Activated CD8-positive, alpha-beta T cell treated with anti-CD3 and anti-CD28 coated beads for 36 hours (primary cell): ENCODE measurements at places on chromosomes 11 and 22.

GRCh38 chr22:17788528-17789378 lies 14.5 kb upstream of the BID start:
- H3K36me3 ChIP-seq: no peaks in the 10 kb centered on the region
- H3K4me1 ChIP-seq: no peaks in the 10 kb centered on the region
- DNase-seq: no peak

- no peak overlapping the region for H3K4me3 ChIP-seq
- peaks cover 14% of the 10 kb centered on the region for H3K4me1 ChIP-seq
- DNase-seq: no peak
- no peaks in the 10 kb centered on the region for H3K36me3 ChIP-seq
- peak overlapping the region; percentile 17 for H3K27ac ChIP-seq
These were observed 83.7 kb downstream of the TRAF6 start for GRCh38 chr11:36426226-36426848.

GRCh38 chr22:21000987-21001600 lies 824 bp downstream of the THAP7 start:
- peak overlapping the region; percentile 96 for H3K27ac ChIP-seq
- peaks cover 15% of the 10 kb centered on the region for H3K4me1 ChIP-seq
- H3K4me3 ChIP-seq: peak overlapping the region; percentile 92
- H3K27me3 ChIP-seq: no peaks in the 10 kb centered on the region

DNA sequence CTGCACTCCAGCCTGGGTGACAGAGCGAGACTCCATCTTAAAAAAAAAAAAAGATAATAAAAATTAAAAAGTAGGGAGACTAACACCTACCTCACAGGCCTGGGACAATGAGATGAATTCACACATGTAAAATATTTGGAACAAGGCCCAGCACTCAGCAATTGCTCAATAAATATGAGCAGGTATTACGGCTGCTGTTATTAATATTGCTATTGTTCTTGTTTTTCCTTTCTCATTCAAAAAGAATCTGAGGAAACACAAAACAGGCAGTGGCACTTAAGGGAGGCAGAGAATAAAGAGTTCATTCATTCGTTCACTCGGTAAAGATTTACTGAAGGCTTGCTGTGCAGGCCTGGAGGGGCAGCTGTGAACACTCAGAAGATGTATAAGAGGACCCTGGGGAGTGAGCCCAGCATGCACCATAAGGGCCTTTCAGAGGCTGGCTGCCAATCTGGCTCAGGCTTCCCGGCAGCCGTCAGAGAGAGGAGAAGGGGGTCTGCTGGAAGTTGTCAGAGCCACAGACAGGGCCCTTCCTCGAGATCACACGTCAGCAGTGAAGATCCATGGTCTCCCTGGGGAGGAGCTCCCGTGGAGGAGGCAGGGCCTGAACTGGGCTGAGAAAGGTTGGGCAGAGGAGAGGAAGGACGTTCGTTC lies 51.6 kb upstream of the TCF20 start:
- no peak overlapping the region for H3K27ac ChIP-seq
- DNase-seq: no peak
- no peak overlapping the region for H3K4me3 ChIP-seq

GRCh38 chr22:21032868-21033688 lies 717 bp upstream of the SLC7A4 start:
- H3K27me3 ChIP-seq: peaks cover 25% of the 10 kb centered on the region
- peaks cover 2% of the 10 kb centered on the region for H3K4me1 ChIP-seq
- no peak for DNase-seq
- H3K27ac ChIP-seq: no peak overlapping the region
- H3K4me3 ChIP-seq: no peak overlapping the region

DNA sequence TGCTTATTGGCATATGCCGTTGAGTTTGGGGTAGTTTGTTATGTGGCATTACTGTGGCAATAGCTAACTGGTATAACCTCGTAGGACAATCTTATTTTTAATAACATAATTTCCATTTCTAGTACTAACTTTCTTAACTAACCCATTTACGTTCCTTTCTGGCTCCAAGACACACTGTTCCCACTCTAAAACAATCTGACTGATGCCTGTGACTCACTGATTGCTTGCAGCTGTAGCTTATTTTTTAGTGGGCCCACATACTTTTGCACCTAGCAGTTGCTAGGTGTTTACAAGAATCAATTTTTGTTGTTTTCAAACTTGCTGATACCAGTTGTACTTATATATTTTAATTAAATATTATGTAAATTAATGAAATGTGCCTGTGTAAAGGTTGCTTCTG lies 52.2 kb downstream of the FAT3 start:
- H3K4me3 ChIP-seq: no peak overlapping the region
- no peak overlapping the region for H3K27ac ChIP-seq
- no peaks in the 10 kb centered on the region for H3K4me1 ChIP-seq
- H3K27me3 ChIP-seq: no peaks in the 10 kb centered on the region

GRCh38 chr22:22110548-22111266 lies 128.1 kb upstream of the TOP3B start:
- H3K4me3 ChIP-seq: no peak overlapping the region
- no peaks in the 10 kb centered on the region for H3K36me3 ChIP-seq
- no peak overlapping the region for H3K27ac ChIP-seq
- peak; percentile 68 for DNase-seq
- peaks cover 10% of the 10 kb centered on the region for H3K4me1 ChIP-seq

DNA sequence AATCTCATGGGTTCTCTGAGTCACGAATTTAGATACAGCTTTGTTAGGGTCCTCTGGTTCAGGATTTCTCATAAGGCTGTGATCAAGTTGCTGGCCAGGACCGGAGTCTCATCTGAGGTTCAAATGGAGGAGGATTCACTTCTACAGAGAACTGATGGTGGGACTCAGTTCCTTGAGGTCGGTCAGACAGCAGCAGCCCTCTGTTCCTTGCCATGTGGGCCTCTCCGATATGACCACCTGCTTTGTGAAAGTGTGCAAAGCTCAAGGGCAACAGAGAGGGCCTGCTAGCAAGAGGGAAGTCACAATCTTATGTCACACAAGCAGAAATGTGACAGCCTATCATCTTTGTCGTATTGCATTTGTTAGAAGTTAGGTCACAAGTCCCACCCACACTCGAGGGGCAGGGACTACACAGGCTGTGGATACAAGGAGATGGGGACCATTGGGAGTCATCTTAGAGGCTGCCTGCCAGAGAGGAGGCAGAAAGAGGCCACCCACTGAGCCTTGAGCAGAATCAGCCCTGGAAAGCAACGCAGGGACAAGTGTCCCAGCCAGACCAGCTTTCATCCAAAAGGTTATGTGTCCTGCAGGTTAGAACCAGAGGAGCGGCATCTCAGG lies 34.5 kb downstream of the RPUSD4 start:
- no peaks in the 10 kb centered on the region for H3K4me1 ChIP-seq
- no peak for DNase-seq
- peaks cover 3% of the 10 kb centered on the region for H3K36me3 ChIP-seq
- peaks cover 2% of the 10 kb centered on the region for H3K27me3 ChIP-seq
- H3K4me3 ChIP-seq: no peak overlapping the region

DNA sequence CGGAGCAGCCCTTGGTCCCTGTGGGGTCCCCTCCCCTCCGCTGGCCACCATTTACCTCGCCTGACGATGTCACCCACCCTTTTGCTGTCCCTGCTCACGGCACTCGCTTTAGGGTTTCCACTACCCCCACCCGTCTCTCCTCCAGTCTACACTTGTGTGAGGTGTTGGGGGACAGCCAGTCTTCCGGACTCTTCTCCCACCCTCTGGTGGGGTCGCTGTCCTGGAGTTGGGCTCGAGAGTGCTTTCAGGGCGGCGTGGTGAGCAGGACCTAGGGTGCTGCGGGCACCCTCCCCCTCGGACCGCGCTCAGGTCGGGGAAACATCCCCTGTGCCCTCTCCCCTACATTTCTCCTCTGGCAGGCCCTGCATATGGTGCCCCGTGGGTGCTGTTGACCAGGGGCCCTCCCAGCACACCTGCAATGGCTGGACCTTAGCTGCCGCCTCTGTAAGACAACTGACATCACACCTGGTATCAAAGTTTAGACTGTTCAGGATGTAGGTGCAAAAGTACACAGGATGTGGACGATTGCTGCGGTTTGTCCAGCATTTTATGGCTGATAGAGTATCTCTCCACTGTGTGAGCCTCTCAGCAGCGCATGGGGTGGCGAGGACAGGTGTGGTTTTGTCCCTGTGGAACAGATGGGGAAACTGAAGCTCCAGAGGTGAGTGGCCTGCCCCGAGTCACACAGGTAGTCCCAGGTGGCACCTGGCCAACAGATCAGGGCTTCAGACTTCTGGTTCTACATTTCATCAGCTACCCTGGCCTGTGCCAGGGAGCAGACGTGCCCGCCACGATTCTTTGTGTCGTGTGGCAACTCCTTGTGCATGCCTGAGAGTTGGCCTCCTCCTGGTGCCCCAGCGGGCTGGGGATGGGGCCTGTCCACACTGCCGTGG lies 1.2 kb downstream of the GRK2 start:
- peaks cover 62% of the 10 kb centered on the region for H3K4me1 ChIP-seq
- peak overlapping the region; percentile 97 for H3K27ac ChIP-seq
- DNase-seq: peak; percentile 63
- peaks cover 54% of the 10 kb centered on the region for H3K36me3 ChIP-seq

GRCh38 chr11:124481365-124482323 lies 36.1 kb upstream of the OR8B8 start:
- H3K36me3 ChIP-seq: no peaks in the 10 kb centered on the region
- peak overlapping the region; percentile 17 for H3K4me3 ChIP-seq
- peak; percentile 7 for DNase-seq

- DNase-seq: no peak
- no peak overlapping the region for H3K4me3 ChIP-seq
- no peak overlapping the region for H3K27ac ChIP-seq
- H3K27me3 ChIP-seq: peaks cover 5% of the 10 kb centered on the region
- H3K4me1 ChIP-seq: no peaks in the 10 kb centered on the region
These were observed 46.8 kb downstream of the PKNOX2 start for GRCh38 chr11:125211191-125211947.

DNA sequence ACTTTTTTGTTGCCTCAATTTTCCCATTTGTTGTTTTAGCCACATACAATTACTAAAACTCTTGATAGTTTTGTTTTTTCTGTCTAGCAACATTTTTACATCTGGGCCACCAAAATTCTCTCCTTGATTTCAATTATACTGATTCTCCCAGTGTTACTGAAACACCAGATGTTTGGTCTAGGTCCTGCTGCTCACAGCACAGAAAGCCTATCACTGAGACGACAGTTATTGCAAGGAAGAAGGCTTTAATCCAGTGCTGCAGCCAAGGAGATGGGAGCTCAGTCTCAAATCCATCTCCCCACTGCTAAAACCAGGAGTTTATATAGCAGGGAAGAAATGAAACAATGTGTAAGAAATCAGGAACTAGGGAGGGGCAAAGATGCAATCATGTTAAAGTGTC lies 837.7 kb upstream of the CNTN5 start:
- no peaks in the 10 kb centered on the region for H3K4me1 ChIP-seq
- H3K4me3 ChIP-seq: no peak overlapping the region
- no peak for DNase-seq
- no peaks in the 10 kb centered on the region for H3K27me3 ChIP-seq
- no peak overlapping the region for H3K27ac ChIP-seq

DNA sequence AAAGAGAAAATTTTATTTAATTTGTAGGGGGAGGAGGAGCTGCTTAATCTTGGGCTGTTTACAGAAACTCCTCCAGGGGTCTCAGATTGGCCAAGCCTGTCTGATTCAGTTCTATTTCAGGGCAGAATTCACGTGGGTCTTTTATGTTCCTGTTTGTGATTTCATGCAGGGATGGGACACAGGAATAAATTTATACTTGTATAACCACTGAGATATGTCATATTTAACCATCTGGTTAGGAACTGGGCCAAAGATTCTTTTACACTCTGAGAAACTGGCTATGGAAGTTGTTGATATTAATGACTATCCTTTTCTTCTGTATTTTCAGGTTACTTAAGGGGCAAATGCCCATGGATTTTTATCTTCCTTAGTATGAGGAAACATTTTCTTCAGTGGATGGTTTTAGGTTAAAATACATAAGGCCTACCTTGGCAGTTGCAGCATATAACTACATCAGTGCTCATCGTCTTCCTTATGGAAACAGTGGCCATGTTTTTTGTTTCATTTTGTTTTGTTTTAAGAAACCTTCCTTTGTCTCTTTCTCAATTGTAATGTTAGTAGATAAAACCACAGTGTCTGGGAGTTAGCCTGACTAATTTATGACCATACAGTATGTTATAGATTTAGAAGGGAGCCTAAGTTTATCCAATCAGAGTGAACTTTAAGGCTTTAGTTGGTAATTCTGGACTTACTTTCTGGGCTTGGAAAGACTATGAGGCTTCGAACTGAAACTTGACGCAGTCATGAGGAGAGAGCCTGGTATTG lies 132.4 kb upstream of the ANO3 start:
- no peak overlapping the region for H3K27ac ChIP-seq
- no peaks in the 10 kb centered on the region for H3K36me3 ChIP-seq
- no peaks in the 10 kb centered on the region for H3K4me1 ChIP-seq
- DNase-seq: no peak
- no peaks in the 10 kb centered on the region for H3K27me3 ChIP-seq
- no peak overlapping the region for H3K4me3 ChIP-seq

DNA sequence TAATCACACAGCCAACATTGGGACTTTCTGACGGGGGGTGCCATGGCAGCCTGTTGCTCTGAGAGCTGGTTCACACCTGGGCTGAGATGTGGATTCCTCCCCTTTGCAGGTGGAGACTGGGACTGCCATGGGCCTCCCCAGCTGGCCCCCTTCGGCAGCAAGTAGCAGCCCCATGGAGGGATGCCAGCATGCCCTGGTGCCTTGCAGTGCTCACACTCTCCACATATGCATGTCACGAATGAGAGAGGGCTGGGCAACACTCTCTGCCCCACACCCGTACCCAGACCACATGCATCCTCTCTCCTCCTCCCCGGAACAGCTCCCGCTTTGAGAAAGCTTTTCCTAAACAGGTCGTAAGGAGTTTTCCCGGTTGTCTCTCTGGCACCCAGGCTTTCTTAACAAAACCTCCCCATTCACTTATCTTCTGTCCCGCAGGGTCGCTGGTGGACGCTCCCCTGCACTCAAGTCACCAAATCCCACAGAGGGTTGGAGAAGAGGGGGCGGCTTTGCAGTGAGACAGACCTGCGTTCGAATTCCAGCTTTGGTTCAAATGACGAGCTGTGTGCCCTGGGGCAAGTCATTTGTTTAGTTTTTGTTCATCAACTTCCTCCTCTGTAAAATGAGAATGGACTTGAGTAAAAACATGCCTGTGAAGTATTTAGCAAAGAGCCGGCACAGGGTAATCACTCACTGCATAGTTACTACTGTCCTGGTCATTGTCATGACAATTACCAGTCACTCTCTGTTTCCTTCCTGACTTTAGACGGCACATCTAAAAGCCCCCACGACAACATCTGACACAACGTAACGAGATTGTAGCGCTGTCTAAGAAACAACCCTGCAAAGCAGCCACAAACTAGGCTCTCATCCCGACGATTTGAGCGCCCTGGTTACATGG lies 231.3 kb upstream of the B3GAT1 start:
- no peaks in the 10 kb centered on the region for H3K36me3 ChIP-seq
- H3K4me1 ChIP-seq: peaks cover 3% of the 10 kb centered on the region
- DNase-seq: no peak
- H3K27ac ChIP-seq: no peak overlapping the region
- peaks cover 4% of the 10 kb centered on the region for H3K27me3 ChIP-seq

- no peak for DNase-seq
- peaks cover 9% of the 10 kb centered on the region for H3K4me1 ChIP-seq
- no peak overlapping the region for H3K27ac ChIP-seq
These were observed 8.9 kb downstream of the LTO1 start for GRCh38 chr11:69666261-69666660.

DNA sequence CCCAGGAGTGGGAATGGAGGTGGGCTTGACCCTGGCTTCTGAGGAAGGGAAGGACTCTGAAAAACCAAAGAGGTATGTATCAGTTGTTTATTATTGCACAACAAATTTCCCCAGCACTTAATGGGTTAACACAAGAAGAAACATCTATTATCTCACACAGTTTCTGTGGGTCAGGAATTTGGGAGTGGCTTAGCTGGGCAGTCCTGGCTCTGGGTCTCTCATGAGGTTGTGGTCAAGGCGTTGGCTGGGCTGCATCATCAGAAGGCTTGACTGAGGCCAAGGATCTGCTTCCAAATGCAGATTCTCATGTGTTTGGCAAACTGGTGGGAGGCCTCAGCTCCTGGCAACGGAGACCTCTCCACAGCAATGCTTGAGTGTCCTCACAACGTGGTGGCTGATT lies 17.5 kb upstream of the SMIM38 start:
- no peak for DNase-seq
- no peak overlapping the region for H3K4me3 ChIP-seq
- H3K27me3 ChIP-seq: no peaks in the 10 kb centered on the region
